ENCODE measurements at places on chromosomes 7 and 10.

- no peak for DNase-seq
Measured at GRCh38 chr7:29154076-29154475, 7.7 kb upstream of the CPVL start.

DNA sequence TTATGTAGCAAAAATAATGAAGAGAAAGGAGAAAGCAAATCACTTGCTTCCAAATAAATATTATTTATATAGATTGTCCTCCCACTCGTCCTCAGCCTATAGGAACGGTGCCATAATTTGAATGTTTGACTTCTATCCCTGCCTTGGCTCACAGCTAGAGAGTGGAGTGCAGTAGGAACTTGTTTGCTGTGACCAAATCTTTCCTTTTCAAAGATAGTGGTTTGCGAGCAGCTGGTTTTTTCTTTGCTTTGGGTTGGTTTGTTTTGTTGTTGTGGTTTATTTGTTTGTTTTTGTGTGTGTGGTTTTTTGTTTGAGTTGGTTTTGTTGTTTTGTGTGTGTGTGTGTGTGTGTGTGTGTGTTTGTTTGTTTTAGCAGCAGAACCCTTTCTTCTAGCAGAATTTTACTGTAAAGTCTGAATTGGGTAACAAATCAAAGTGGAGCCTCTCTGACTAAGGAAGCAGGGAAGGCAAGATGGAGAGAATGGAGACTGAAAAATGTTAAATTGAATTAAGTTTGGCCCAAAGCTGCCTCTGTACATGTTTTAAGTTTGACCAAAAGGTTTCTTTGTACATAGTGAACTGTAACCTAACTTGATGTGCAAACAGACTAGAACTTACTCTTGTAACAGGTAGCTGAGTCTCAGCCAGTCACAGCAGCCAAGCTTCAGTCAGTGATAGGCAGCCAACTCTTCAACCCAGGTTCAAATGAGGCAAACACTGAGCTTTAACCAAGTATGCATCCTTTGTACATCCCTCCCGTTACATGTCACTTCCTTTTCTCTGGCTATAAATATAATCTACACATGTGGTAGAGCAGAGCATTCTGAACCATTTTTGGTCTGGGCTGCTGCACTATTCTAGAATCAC is 149.5 kb upstream of the LRGUK start:
- no peak for DNase-seq

- no peak for DNase-seq
Measured at GRCh38 chr10:11013836-11014235, 3.8 kb upstream of the CELF2 start.

DNA sequence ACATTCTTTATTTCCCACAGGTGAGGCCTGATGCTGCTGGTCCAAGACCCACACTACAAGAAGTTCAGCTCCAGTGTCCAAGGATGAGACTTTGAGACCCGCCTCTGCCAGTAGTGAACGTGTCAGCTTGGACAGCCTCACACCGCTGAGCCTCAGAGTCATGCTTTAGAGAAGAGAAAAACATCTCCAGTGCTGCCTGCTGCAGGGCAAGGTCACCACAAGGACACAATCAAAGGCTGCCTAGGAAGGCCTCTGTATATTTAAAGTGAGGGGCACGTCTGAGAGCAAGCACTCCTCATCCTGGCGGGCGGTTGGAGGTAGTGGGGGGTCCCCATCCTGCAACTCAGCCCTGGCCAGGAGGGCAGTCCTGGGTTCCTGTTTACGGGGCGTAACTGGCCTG is 19.3 kb downstream of the FGFR2 start:
- no peak for DNase-seq

- no peak for DNase-seq
Measured at GRCh38 chr10:114313866-114314265, 74.8 kb downstream of the VWA2 start.
